ENCODE measurements at places on chromosomes 16 and 17.

DNA sequence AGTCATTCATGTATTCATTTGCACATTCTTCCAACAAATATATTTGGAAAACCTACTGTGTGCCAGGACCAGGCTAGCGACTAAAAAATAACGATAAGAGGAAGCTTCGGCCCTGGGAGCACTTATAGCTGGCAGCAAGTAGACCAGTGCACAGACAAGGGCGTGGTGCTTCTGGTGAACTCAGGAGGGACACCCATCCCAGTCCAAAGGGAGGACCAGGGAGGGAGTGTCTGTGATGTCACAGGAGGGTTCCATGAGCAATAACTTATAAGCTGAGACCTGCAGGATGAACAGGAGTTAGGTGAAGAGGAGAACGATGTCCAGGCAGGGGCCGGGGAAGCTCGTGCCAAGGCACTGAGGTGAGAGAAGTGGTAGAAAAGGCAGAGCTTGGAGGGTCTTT, 17.4 kb upstream of the PHOSPHO1 start:
- no peak for DNase-seq

GRCh38 chr17:12133183-12133582, 112.5 kb downstream of the MAP2K4 start:
- DNase-seq, result no peak

- no peak for DNase-seq
These were observed 185.0 kb downstream of the TANC2 start for GRCh38 chr17:63150994-63151464.

DNA sequence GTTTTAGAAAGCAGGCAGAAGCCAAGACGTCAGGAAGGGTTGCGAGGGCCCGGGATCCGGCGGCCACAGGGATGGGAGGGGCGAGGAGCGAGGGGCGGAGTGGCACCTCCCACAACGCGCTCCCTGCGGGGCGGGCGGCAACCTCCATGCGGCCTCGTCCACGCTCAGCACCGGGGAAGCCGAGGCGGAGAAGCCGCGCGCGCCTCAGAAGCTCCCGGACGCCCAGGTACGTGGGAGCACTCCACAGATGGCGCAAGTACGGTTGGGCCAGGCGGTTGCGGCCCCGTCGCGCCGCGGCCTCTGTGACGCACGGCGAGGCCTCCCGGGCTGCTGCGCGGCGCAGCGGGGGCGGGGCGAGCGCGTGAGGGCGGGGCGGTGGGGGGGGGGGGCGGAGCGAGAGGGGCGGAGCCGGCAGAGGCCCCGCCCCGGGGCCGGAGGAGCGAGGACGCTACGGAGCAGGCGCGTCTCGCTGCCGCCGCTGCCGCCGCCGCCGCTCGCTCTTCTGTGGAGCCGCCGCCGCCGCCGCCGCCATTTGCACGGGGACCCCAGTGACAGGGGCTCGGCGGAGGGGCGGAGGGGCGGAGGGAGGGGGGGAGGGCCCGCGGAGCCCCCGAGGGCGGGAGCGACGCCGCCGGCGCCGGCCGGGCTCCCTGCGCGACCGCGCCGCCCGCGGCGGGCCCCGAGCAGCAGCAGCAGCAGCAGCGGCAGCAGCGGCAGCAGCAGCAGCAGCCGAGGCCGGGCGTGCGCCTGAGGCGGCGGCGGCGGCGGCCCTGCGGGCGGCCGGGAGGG, at the start of gene TENT4B:
TENT4B (plus strand) TSS at position 500 of the 789 bp plus-strand sequence. CDS start 316 bp downstream, outside the sequence.
- peak; percentile 91 for DNase-seq

DNA sequence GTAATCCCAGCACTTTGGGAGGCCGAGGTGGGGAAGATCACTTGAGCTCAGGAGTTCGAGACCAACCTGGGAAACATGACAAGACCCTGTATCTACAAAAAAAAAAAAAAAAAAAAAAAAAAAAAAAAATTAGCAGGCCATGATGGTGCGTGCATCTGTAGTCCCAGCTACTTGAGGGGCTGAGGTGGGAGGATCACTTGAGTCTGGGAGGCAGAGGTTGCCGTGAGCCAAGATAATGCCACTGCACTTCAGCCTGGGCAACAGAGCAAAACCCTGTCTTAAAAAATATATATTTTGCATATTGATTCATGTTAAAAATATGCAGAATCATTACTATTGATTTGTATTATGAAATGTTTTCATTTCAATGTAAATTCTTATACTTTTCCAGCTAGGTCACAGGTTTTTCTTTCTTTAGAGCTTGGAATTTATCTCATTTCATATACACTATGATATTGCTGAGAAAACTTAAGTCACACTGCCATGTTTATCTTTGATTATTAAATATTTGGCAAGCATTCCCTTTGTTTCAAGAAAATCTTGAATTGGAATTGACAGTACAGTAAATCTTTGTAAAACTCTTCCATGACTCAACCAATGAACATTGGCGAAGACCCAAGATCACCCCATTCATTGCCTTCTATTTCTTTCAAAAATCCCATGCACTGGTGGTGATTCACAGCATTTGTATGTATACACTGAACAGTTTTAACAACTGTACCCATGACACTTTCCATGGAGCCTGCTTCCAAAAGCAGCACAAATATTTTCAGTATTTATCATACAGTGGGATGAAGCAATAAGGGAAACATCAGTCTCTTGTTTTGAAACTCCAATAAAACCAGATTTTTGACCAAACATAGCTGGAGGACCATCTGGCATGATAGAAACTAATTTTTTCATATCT, 83.5 kb upstream of the TNRC6A start:
- no peak for DNase-seq

- no peak for DNase-seq
These were observed 25.4 kb downstream of the B9D1 start for GRCh38 chr17:19336938-19337711.

DNA sequence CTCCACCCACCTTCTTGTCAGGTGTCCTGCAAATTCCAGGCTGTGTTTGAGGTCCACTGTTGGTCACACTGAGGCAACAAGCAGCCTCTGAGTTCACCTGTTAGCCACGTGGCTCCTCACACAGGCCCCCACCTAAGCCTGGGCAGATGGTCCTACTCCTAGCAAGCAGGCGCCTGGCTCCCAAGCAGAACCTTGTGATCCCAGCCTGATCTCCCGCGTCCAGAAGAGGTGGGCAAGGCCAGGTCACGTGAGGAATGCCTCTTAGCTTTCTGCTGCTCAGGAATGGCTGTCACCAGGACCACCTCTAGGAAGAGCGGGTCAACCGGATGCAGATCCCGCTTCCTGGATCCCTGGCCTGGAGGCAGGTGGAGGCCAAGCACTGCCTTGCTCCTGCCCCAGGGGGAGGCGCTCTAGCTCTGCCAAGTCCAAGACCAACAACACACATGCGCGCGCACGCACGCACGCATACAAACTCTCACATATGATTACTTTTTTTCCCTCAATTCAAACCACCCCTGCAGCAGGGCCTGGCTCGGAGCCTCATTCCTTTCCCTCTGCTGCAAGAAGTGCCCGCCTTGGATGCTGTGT, 9.5 kb downstream of the CYB561 start:
- DNase-seq, result no peak

- no peak for DNase-seq
These were observed 81.4 kb downstream of the C17orf67 start for GRCh38 chr17:56752263-56752836.

DNA sequence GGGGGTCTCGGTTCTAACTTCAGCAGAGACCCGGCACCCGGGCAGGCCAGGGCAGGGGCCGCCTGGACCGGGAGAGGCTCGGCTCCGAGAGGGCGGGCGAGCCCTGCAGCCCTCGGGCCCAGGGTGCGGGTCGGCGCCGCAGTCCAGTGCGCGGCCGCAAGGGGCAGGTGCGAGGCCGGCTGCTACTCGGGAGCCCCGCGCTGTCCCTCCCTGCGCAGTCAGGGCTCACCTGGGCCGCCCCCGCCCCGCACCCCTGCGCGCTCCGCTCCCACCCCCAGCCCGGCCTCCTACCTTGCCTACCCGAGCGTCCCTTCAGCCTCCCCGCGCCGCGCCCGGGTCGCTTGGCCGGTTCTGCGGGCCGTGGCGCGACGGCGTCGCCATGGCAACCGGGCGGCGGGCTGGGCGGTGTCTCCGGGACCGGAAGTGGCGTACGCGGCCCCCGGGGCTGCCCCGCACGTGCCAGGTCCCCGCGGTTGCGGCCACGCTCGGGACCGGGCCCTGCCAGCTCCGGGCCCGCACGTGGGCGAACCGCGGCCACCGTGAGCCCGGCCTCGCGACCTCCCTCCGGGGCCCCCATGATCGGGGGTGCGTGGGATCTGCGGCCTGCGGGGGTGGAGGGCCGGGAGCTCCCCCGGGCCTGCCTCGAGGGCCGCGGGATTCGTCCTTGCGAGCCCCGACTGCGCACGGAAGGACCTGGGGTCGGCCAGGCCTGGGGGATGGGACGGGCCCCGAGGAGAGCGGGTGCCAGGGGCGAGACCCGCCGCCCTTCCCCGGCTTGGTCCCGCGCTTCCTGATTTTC, at the start of gene CYB561:
CYB561 (minus strand) TSS at position 353 of the 799 bp plus-strand sequence. CDS start 8,759 bp downstream, outside the sequence.
- DNase-seq, result peak; percentile 84

- DNase-seq, result no peak
These were observed 330.8 kb upstream of the WSB1 start for GRCh38 chr17:26963163-26963503.

DNA sequence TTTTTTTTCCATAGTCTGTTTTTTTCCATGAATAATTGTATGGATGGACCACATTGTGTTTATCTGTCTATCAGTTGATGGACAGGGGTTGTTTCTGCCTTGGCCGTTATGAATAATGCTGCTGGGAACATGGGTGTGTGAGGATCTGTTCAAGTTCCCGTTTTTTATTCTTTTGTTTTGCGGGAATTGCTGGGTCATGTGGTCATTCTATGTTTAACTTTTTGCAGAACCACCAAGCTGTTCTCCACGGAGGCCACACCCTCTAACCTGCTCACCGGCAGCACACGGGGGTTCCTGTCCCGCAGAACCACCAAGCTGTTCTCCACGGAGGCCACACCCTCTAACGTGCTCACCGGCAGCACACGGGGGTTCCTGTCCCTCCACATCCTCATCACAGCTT, 5.9 kb upstream of the MSLN start:
- no peak for DNase-seq

GRCh38 chr17:28747051-28747691, 3.4 kb downstream of the TRAF4 start:
- DNase-seq, result no peak

- DNase-seq, result peak; percentile 96
These were observed 452 bp downstream of the SREBF1 start for GRCh38 chr17:17836250-17836817.

DNA sequence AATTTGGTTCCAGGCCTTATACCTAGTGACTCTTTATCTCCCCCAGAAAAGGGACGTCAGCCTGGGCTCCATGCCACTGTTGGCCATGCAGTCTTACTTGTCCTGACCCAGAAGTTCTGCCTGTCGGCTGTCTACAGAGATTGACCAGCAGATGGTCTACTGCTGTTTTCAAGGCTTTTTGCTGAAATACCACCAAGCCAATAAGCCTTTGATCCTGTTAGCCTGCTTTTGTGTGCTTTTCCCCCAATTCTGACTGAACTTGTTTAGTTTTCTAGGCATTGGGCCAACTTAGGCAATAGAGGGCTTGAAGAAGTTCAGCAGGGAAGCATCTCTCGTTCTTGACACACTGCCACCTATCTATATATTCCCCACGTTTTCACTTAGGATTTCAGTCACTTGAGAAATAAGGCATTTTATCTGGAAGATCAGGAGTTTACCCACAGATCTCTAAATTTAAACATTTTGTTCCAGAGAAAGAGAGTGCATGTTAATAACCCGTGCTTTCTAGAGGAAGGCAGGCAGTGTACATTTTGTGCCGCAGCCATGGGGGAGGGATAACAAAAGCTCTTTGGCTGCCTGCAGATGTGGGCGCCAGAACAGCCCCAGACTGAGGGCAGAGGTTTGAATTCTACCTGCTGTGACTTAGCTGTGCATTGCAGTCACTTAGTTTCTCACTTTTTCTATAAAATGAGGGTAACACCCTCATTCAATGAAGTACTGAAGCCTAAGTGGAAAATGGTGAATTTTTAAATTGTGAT, 12.3 kb upstream of the CARMIL2 start:
- no peak for DNase-seq

DNA sequence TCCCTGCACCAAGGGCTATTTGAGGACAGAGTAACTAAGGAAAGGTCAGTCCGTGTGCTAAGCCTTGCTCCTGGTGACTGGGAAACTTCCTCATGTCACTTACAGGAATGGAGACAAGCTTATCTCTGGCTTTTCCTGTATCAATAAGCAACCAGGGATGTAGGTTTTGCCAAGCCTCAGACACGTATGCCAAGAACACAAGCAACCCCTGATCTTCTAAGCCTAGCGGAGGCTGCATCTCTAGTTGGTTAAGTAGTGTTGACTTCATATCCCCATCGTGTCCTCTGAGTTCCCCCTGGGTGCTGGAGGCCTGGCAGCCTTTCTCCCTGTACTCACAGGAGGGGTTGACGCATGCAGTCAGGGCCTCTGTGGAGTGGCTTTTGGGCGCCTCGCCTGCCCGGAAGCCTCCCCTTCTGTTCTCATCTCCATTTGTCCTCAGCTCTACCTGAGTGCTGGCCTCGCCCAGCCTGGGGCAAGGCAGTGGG, 1.4 kb upstream of the C1QTNF1 start:
- DNase-seq, result peak; percentile 96

- DNase-seq, result no peak
These were observed 84.7 kb downstream of the PLCG2 start for GRCh38 chr16:81863630-81864352.

GRCh38 chr16:21071741-21072140, 78.9 kb downstream of the DNAH3 start:
- no peak for DNase-seq

DNA sequence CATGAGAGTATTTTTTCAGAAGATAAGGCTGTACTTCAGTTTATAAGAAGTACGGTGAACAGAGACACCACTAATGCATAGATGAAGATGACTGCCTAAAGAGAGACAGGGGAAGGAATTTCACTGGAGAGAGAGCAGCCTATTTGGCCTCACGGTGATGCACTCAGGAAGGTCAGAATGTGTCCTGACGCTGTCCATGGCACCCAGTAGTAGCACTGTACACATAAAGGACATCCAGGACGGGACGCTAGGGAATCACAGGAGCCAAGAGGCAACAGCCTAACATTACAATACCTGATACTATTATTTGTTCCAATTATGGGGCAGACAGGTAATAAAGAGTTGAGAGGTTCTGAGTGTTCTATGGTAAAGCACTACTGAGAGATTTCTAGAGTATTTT, 24.9 kb upstream of the LRRC37A start:
- DNase-seq, result no peak

DNA sequence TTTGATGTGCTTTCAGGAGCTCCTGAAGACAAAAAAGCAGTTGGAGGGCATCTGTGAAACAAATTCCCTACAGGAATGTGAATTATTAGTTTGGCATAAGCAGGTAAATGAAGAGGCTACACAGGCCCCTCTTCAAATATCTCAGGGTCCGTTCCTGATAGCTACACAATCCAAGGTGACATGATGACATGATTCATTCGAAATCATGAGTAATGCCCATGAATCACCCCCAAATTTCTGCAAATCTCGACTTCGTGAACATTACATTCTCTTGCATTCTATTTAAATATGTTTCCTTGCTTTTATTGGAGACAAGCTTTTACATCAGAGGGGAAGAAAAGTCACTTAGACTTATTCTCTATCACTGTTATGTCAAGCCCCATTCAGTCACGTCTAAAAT, 22.3 kb downstream of the GAN start:
- DNase-seq, result no peak

- DNase-seq, result no peak
These were observed 147.8 kb downstream of the SPECC1 start for GRCh38 chr17:20157001-20157310.

GRCh38 chr16:15942931-15943690, 6.3 kb upstream of the ABCC1 start:
- no peak for DNase-seq

GRCh38 chr16:62034231-62035114, 1.8 kb downstream of the CDH8 start:
- DNase-seq, result no peak

Measured in tibial artery (tissue), 4 donors.